ENCODE measurements at places on chromosomes 4 and X.

DNA sequence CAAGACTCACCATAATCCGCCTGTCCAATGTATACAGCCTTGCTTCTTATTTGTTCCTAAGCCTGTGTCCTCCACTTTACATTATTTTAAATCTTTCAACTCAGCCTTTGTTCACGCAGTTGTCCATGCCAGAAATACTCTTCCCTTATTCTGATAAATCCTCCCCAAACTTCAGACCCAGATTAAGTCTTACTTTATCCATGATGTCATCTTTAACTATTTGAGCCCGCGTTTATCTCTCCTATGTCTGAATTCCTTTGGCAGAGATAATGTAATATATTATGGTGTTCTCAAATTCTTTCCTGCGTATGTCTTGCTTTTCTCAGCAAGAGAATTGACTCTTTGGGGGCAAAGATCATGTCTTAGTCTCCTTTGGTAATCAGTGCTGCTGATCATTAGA is 129.6 kb downstream of the LUZP4 start:
- no peak for DNase-seq

- peak; percentile 84 for DNase-seq
Measured at GRCh38 chr4:14096396-14096965, 469.0 kb upstream of the BOD1L1 start.

DNA sequence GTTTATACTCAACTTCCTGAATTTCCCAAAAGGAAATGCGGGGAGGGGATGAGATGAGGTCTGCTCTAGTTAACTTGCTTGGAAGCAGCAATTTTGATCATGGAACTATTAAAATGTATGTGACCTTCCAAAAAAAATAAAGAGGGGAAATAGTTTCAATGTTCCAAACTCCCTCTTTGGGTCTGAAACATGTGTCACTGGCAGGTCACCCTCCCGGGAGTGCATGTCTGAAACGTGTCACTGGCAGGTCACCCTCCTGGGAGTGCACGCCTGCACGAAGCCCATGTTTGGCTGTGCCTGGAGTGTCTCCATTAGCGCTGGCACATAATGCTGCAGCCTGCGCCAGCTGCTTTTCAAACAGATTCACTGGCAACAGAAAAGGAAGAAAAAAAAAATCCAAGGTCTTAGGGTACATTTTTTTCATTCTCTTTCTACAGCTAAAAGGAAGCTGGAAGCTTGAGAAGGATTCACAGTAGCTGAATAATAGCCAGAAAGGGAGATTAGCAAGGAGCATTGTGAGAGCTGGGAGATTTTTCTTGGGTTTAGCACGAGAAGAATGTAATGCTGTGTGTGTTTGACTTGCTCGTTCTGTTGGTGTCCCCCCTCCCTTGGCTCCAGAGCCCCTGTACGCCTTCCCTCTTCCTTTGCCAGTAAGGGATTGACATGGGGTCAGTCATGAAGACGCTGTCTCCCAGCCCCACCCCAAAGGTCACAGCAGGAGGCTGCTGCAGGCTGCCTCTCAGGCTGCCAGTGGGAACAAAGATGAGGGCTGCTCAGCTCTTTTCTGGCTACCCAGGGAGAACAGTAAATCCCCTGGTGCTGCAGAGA is 39.2 kb upstream of the TLR3 start:
- peak; percentile 62 for DNase-seq

DNA sequence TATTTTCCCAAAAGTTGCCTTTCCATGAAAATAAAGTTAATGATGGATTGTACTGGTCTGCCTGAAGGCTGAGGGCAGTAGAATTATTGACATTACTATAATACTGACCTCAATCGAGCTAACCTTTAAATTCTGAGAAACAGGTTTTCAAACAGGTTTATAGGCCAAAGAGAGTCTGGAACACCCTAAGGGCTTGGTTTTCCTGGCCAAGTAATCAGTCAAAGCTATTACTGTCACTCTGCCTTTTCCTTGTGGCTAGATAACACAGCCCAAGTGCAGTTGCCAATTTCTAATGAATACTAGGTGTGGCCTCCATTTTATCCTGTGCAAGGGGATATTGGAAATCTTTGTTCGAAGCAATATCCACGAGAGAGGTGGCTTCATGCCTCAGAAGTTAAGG is 75.2 kb downstream of the INTS12 start:
- DNase-seq: no peak

GRCh38 chr4:9936129-9936644 is 85.1 kb downstream of the SLC2A9 start:
- DNase-seq: no peak

DNA sequence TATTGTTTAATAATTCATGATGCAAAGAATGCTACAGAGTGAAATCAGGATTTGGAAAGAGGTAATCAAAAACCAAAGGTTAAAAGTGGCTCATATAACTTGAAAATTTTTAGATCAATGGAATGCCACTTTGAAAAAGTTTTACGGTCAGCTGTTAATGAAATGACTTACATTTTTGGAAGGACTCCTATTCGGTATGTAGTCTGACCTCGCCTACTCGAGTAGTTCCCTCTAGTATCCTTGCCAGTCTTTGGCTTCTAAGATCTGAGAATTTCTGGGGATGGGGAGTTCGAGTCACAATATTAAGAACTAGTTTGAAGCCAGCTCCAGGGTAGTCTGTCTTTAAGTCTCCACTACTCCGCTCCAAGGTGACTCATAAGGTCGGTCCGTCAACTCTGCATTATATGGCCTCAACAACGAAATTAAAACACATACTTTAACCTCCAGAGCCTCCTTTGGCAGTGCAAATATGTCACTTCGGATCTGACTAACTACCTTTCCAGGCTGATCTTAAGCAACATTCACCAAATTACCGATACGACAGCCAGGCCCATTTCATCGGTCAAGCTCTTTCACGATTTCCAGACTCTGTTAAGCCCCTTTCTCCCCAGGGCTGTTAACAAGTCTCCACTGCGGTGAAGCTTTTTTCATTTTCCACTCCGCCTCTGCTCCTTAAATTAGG is 733 bp upstream of the NAA15 start:
- peak; percentile 43 for DNase-seq

- no peak for DNase-seq
Measured at GRCh38 chr4:27278615-27279375, 418.2 kb downstream of the STIM2 start.

DNA sequence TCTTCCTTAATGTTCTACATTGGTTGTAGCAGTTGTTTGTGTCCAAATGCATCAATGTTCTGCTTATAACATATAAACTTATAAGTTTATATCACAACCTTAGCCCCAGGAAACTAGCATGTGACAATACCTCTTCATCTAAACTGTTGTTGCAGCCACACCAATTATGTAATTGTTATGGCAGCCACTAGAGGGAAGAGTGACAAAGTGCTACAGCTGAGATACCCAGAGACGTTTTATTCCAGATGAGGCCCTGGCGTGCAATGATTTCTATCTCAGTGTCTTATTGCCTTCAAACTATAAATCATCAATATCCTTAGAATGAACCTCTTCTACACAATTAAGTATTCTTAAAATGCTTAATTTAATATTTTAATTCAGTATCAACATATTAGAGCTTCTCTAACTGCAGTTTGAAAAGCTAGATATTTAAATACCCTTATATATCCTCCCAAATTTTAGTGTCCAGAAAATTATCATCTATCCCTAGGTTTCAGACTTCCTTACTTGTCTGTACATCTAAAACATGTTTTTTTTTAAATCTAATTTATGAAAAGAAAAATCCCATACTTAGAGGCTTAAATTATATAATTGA is 171.6 kb downstream of the PCDH10 start:
- peak; percentile 9 for DNase-seq

GRCh38 chr4:114196606-114197005 is 217.2 kb upstream of the ARSJ start:
- no peak for DNase-seq

- no peak for DNase-seq
Measured at GRCh38 chr4:29259556-29259955, 1460.6 kb upstream of the PCDH7 start.

GRCh38 chrX:19839770-19840254 is 47.6 kb downstream of the SH3KBP1 start:
- DNase-seq: no peak

DNA sequence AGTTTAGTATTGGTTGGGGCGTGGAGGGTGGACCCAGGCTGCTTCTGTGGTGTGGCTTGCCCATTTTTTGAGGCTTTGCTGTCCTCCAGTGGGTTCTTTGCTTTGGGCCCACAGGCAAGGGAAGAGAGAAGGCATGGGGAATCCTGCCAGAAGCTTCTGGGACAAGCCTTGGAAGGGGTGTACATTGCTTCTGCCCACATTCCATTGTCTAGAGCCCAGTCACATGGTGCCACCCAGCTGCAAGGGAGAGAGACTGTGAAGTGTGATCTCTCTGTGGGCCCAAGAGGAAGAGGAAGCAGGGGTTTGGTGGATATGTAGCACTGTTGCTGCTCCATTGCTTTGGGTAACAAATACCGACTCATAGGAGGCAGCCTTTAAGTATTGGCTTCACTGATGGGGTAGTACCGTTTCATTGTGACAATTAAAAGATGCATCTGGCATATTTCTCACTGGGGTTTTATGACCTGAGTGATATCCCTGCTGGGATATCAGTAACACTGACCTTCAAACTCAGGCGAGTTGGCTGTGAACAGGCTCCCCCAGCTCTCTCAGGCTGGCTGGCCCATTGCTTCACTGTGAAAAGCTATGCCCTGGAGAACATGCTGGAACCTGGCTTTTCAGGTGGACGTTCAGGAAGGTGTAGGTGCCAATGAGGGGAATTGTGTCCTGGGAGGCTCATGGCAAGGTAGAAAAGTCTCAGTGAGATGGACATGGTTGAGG is 85.9 kb downstream of the CLDN34 start:
- DNase-seq: peak; percentile 57

GRCh38 chr4:1756893-1757779 is 35.8 kb downstream of the TACC3 start:
- DNase-seq: no peak

DNA sequence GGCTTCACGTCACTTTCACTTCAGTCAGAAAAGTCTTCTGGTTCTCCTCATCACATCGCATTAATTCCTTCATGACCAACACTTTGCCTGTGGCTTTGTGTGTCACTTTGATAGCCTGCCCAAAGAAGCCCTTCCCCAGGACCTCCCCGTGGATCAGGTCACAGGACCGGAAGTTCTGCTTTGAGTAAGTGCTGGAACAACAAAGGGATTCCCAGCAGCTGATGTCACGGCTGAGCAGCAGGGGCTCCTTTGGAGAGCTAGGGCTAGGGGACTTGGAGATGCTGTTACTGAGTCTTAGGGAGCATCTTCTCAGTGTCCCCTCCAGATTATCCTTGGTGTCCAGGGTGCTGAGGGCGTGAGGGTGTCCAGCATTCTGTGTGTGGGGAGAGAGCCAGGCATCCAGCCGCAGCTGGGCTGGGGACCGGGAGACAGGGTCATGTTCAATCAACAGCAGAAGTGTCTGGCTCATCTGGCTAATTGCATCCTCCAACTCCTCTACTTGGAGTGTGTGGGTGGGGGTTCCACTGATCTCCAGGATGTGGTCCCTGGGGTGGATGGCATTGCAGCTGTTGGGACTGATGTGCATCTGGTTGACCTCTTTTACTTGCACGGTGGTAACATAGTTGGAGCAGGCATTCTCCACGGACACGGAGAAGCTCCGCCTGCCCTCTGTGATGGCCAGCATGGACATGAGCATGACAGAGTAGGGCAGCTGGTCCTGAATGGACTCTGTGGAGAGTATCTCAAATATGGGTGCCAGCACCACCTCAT is 39.2 kb upstream of the ARHGAP6 start:
- DNase-seq: no peak

DNA sequence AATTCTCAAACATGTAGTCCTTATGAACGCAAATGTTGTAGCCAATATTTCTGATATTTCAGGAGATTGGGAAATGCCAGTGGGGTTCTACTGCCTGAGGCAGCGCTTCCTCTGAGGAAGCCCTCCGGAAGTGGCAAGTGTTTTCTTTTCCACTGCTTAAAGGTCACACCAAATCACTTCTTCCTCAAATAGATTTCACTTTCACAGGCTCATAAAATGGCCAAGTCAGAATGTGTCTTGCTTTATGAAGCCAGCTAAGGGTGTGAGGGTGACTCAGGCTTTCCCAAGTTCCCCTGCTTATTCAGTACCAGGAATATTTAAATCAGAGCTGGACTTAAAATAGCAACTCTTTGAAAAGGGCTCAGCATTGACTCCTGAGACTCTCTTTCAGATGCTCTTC is 514.2 kb upstream of the DIPK2B start:
- peak; percentile 37 for DNase-seq

DNA sequence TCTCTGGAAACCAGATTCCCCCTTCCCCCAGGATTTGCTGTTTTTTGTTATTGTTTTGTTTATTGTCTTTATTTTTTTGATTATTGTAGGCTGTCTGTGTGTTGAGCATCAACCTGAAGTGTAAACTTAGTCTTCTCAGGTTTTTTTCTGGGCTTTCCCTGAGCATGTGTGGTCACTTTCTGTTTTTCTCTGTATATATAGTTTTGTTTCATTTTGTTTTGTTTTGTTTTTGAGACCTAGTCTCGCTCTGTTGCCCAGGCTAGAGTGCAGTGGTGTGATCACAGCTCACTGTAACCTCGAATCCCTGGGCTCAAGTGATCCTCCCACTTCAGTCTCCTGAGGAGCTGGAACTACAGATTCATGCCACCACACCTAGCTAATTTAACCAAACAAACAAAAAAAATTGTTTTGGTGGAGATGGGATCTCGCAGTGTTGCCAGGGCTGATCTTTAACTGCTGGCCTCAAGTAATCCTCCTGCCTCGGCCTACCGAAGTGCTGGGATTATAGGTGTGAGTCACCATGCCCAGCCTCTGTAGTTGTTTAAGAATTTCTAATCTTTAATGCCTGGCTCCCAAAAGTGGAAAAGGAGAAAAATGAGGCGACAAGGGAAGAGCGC is 9.1 kb downstream of the IL13RA1 start:
- no peak for DNase-seq

DNA sequence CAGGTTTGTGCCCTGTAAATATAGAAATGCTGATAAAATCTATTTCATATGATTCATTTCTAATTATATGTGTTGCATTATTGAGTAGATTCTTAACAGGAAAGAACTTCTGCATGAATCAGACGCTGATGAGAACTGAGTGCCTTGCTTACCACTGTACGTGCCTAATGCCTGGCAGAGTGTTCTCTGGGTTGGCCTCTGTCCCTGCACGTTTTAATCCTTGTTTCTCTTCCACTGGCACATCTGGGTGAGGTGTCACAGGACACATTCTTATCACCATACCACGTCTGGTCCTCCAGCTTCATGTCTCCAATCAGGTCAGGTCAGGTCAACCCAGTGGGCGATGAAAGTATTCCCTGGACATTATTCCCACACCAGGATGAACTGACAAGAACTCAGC is 53.6 kb downstream of the KLF3 start:
- DNase-seq: no peak

DNA sequence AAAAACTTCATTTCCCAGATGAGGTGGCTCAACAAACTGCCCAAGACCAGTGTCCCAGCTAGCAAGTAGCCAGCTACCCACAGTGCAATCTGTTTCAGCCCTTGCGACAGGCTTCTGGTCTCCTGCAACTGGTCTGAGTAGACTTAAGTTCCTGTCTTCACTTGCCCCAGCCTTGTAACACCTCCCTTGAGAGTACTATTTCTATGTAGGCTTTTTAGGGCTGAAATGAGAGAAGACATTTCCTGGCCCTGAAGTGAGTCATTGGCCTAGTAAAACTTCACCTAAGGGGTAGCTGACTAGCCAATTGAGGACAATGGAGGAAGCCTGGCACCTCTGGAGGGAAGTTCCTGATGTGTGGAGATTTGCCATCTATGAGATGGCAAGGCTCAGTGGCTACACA is 80.1 kb upstream of the STIM2 start:
- peak; percentile 84 for DNase-seq

GRCh38 chr4:184962125-184962638 is 56.1 kb upstream of the HELT start:
- DNase-seq: no peak

- DNase-seq: no peak
Measured at GRCh38 chr4:145847764-145848163, 90.9 kb downstream of the ZNF827 start.

- DNase-seq: peak; percentile 6
Measured at GRCh38 chr4:7546809-7547367, 112.2 kb upstream of the PSAPL1 start.

Measured in fibroblast of gingiva (primary cell).